ENCODE measurements at places on chromosomes 3 and 15.

DNA sequence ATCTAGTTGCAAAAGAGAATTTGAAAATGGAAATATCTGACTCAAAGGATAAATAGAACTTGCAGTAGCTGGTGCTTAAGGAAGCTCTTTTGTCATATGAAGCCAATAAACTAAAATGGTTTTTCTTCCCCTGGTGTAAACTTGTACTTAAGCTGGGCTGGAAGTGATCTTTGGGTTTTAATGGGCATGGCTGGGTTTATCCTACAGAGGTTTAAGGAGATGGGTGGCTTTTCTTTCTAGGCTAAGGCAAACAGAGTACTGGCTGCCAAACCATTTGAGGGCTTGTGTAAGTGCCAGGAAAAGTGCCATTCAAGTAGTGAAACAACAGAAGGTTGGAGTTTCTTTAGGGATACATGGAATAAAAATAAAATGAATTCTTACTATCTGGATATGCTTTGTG is 12.1 kb upstream of the UTS2B start:
- no peak for DNase-seq

DNA sequence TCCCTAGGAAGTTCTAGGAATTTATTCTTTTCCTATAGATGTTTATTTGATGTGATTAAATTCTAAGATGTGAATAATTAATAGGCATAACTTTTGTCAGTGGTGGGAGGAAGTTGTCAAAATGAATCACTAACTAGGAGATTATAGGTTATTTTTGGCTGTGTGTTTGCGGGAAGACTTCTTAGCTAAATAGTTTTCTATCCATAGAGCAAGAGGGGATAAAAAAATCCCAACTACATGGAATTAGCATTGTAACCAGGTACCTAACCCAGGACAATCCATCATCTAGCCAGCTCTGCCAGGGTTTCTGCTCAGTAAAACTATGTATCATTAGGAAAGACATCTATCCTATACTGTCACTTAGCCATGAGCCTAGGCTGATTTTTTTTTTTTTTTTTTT is 23.9 kb downstream of the SLC30A4 start:
- DNase-seq, result no peak

GRCh38 chr15:67156834-67157233 is 91.4 kb downstream of the SMAD3 start:
- DNase-seq, result no peak

- DNase-seq, result no peak
Measured at GRCh38 chr3:170360466-170360865, 3.0 kb downstream of the SKIL start.

DNA sequence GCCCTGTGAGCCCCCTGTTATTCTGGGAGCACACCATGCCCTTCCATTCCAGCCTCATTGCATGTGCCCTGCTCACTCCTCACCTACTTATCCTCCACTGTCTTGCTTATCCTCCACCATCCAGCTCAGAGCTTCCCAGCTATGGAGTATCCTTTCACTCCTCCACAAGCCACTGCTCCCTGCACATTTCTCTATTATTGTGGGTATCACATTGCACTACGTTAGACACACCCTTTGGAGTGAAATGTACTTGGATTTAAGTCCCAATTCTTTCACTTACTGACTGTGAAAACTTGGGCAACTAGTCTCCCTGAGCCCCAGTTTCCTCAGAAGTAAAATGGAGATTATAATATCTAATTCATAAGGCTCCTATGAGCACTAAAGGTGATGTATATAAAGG is 4.3 kb downstream of the MASP1 start:
- DNase-seq, result no peak

DNA sequence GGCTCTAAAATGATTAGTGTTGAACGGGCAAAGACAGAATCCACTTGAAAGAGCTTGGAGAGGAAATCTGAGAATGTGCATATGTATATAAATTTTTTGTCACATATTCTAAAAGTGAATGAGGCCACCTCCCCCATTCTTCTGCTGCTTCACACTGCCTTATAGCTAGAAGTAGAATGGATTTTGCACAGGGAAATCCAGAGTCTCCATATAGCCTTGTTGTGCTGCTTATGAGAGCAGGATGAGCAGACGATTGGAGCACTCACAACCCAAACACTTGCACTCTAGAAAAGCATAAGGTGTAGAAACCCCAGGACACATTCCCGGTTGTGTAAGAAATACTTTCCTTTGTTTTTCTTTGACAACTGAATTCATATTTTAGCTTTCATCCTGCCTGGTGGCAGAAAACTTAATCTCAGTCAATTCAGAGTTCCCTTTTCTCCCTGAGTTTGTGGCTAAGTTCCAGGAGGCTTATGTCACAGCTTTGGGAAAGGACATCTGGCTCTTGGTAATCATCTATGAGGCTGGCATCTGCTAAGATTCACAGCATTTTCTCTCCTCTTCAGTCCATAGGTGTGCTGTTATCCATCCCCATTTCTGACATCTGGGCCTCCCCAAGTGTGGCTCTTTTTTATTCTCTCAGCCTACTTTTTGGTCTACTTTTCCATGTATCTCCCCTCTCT is 188.4 kb upstream of the PFN2 start:
- DNase-seq, result no peak

GRCh38 chr3:126186271-126186670 is 5.9 kb upstream of the ALDH1L1 start:
- DNase-seq, result no peak

GRCh38 chr3:43076857-43077256 is 29.0 kb downstream of the POMGNT2 start:
- no peak for DNase-seq

- no peak for DNase-seq
Measured at GRCh38 chr15:88538972-88539371, 7.5 kb downstream of the DET1 start.

DNA sequence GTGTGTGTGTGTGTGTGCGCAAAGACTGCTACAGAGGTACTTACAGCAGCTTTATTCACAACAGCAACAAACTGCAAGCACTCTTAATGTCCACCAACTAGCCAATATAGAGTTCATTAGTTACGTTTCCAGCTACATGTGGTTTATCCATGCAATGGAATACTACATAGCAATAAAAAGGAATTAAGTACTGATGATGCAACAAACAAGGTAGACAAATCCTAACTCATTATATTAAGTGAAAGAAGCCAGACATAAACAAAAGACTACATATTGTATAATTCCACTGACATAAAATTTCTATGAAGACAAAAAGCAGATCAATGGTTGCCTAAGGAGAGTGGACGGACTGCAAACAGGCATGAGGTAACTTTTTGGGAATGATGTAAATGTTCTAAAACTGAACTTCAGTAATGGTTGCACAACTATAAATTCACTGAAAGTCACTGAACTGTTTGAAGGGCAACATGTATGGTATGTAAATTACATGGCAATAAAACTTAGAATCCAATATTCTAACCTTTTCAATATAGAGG is 433.7 kb downstream of the SHQ1 start:
- DNase-seq, result no peak

- DNase-seq, result no peak
Measured at GRCh38 chr3:194262925-194263305, 88.2 kb downstream of the CPN2 start.

DNA sequence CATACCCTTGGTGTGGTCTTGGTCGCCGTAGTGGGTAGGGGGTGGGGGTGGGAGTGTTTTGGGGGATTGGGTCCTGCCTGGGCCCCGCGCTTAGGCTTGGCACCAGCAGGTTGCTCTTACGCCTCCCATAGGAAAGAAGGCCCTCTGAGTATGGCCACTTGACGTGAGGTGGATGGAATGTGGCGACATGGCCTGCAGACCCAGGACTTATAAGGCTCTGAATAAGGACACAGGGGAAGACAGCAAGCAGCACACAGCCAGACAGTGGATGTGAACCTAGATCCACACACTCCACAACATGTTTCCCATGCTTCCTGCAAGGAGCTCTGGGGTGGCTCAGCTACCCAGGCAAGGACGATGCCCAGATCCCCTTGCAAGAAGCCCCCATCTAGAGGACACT is 12.4 kb downstream of the RBPMS2 start:
- DNase-seq, result no peak

DNA sequence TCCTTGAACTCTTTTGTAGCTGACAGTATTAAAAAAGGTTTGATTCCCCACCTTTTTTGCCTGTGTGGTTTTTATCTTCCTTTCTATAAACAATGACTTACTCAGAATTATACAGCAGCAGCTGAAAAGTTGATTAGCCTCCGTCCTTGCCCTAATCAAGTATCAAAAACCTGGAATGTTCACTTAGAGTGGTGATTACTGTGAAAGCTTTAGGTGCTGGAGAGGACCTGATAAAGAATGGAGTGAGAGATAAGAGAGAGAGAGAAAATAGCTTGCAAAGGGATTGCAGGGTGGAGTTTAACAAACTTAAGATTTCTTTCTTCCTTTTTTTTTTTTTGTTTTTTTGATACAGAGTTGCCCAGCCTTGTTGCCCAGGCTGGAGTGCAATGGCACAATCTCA is 6.7 kb downstream of the CGNL1 start:
- no peak for DNase-seq

GRCh38 chr3:152621006-152621868 is 213.7 kb upstream of the P2RY1 start:
- DNase-seq, result no peak

- DNase-seq, result no peak
Measured at GRCh38 chr3:72449551-72449950, 398.7 kb downstream of the SHQ1 start.

DNA sequence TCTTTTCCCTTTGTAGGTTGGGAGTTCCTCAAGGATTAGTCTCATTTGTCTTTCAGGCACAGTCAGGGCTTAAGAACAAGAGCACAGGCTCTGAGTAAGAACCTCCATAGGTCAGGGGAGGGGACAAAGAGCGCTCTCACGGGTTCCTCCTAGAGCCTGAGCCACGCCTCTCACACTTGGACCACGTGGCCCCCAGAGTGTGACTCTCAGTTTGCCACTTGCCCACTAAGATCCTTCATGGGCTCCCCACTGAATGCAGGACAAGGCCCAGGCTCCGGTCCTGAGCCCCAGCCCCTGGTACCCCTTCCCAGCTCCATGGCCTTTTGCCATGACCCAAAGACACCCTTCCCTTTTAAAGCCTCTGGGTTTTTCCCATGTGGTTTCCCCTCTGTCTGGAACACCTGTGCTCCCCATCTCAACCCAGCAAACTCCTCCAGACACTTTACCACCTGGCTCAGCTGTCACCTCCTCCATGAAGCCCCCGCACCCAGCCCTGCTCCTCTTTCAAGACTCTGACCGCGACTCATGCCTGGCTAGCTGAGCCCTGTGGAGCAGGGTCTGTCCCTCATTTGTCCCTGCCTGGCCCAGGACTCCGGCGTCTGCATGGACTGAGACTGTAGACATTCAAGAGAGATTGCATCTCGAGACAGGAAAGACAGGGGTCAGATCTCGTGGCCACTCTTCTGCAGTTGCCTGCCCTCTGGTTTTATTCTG is 32.7 kb downstream of the IQSEC1 start:
- DNase-seq, result peak; percentile 70

DNA sequence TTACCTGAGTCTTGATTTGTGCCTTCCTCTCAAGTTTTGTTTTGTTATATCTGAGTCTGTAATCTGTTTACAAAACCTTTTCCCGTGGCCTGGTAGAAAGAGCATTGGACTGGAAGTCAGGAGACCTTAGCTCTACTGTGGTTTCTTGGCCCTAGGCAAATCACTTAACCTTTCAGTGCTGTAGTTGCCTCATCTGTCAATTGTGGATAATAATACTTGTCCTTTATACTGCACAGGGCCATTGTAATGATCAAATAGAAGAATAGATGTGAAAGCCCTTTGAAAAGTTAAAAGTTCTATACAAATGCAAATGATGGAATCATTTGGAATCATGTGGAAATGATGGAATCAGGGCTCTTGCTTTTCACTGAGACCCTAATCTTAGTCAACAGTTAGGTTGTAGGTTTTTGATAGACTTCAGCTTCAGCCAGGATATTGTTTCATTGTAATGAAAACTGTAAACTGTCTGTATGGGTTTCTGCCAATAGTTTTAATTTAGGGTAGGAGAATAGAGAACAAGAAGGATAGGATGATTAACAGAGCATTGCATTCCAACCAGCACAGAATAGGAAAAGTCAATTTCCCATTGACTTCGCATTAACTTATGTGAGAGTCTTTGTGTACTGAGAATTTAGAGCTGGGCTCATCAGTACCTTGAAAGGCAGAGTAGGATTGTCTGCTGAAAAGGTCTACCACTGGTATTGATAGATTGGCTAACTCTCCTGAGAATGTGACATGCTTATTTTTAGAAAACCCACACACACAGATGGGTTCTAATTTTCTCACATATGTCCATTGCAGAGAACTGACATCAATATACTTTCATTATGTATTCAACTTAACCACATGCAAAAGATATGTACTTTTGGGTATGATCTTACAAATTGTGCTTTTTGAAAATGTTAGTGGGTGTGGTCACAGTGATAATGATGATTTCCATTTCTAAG is 21.8 kb downstream of the MAP2K5 start:
- DNase-seq, result no peak

- no peak for DNase-seq
Measured at GRCh38 chr3:52925405-52926313, 28.3 kb upstream of the STIMATE start.

GRCh38 chr3:45145681-45146614 is at the start of gene CDCP1:
TSS of gene CDCP1 (minus strand) at chr3:45146378. CDS start at chr3:45146287, 91 bp downstream.
- DNase-seq, result no peak

DNA sequence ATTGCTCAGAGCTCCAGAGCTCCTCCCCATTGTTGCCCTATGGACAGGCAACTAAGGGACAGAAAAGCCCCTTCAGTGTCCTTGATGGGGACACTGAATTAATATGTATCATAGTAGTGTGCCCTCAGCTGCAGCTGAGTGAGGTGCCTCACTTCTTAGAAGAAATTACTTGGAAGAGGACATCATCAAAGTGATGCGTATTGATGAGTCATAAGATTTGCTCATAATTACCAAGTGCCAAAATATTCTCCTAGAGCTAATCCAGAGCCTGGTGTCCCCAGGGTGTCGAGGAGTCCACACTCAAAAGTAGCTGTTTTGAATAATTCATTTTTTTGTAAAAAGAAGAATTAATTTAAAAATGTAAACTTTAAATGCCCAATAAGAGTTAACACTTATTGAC is 200.7 kb upstream of the SEMA6D start:
- DNase-seq, result no peak

- DNase-seq, result no peak
Measured at GRCh38 chr3:148816981-148817525, 10.6 kb upstream of the CPB1 start.

GRCh38 chr15:41401904-41402267 is 410 bp downstream of the NDUFAF1 start:
- DNase-seq, result no peak

- no peak for DNase-seq
Measured at GRCh38 chr3:81789691-81790090, 28.2 kb upstream of the GBE1 start.
